Large intestine (tissue), 12 donors: ENCODE measurements at places on chromosomes 5 and 9. TPM values are rescaled to one million over a fixed set of nuclear protein-coding genes. Genes with fewer than 3 reads are reported as not detected.

The ATP6V0E1 gene
- 177 TPM for polyA plus RNA-seq

The CRB2 gene
- polyA plus RNA-seq: 2.3 TPM

The CDX1 gene
- 196 TPM for polyA plus RNA-seq

The FEM1C gene
- polyA plus RNA-seq: 17.3 TPM

The SLC25A2 gene
- polyA plus RNA-seq: 0.04 TPM

The LEAP2 gene
- polyA plus RNA-seq: 12.3 TPM

The TMEFF1 gene
- 2.4 TPM for polyA plus RNA-seq

The MOB3B gene
- 34.7 TPM for polyA plus RNA-seq

The HINT2 gene
- polyA plus RNA-seq: 29.7 TPM

The C5orf58 gene
- 1.0 TPM for polyA plus RNA-seq

The RIGI gene
- 13.1 TPM for polyA plus RNA-seq

The CCDC171 gene
- 3.7 TPM for polyA plus RNA-seq

The SPINK1 gene
- 259 TPM for polyA plus RNA-seq

The AQP3 gene
- polyA plus RNA-seq: 103 TPM

The ZNF454 gene
- polyA plus RNA-seq: 2.9 TPM

The DMRT3 gene
- polyA plus RNA-seq: not detected

The TAF11L5 gene
- polyA plus RNA-seq: not detected

The ELAVL2 gene
- 1.2 TPM for polyA plus RNA-seq

The CDKN2B-AS1 gene
- polyA plus RNA-seq: 1.7 TPM

The TTC16 gene
- 0.03 TPM for polyA plus RNA-seq

The CD274 gene
- polyA plus RNA-seq: 1.6 TPM

The MYOT gene
- polyA plus RNA-seq: 2.2 TPM

The HABP4 gene
- 6.3 TPM for polyA plus RNA-seq

The FOXE1 gene
- polyA plus RNA-seq: 0.01 TPM

The KLF4 gene
- 100 TPM for polyA plus RNA-seq

The FAM200C gene
- 7.8 TPM for polyA plus RNA-seq

The NDST1 gene
- polyA plus RNA-seq: 45.4 TPM

The FREM1 gene
- polyA plus RNA-seq: 10.0 TPM

The GRM6 gene
- polyA plus RNA-seq: 0.70 TPM

The LTC4S gene
- 2.9 TPM for polyA plus RNA-seq

The RASGEF1C gene
- polyA plus RNA-seq: 1.3 TPM

The PTGES2 gene
- 59.1 TPM for polyA plus RNA-seq
